H9 (cell line): ENCODE measurements at places on chromosomes 11 and 22. TPM values are rescaled to one million over a fixed set of nuclear protein-coding genes. Genes with fewer than 3 reads are reported as not detected.

Gene F2
- not detected in 2 replicates for total RNA-seq

- DNase-seq = peak; percentile 15
These were observed 1.5 kb downstream of the APOL6 start for GRCh38 chr22:35649636-35650250.

GRCh38 chr11:108220721-108221336 is 1.6 kb downstream of the NPAT start:
- DNase-seq = no peak

GRCh38 chr11:9607511-9607899 is 34.0 kb downstream of the WEE1 start:
- DNase-seq = no peak

DNA sequence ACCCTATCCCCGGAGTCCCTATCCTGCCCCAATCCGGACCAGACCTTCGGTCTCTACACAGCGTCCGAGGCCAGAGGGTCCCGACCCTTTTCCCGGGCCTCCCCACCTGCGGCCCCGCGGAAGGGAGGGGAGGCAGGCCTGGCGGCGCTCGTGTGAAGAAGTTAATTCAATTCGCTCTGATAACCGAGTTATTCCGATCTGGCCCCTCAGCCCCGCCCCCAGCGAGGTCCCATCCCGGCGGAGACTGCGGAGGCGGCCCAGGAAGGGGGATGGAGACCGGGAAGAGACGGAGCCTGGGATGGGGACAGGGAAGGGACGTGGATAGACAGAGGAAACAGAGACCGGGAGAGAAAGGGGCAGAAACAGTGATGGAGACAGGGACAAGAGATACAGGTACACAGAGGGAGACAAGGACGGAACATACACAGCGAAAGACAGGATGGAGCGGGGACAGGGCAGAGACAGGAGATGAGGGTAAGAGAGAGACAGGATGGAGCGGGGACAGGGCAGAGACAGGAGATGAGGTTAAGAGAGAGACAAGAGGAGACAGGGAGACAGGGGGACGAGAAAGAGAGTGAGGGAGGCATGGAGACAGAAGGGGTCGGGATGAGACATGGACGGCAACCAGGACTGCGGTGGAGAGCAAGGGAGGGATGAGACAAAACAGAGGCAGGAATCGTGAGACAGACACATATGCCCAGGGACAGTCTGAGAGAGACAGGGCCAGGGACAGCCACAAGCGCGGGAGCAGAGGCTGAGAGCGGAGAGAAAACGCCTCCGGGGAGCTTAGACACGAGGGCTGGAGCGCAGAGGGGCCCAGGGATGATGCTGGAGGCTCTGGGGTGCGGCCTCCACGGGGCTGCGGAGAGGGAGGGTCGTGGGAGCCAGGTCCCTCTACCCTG is 636 bp upstream of the PHOX2A start:
- DNase-seq = peak; percentile 68

DNA sequence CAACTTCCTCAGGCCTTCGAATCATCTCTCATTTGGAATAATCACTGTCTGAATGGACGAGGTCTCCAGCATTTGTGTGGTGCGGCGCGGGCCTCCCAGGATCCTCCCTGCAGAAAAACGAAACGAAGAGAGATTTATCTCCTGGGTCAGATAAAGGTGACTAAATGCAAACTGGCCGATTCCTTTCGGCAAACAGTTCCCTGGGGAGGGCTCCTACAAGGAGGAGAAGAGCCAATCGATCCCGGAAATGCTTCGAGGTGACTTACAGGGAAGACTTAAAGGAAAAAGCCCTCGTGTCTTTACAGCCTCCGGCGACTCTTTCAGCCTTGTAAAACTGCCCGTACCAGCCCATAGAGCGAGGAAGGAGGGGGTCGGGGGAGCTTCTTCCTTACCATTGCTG is 126.5 kb downstream of the MIAT start:
- no peak for DNase-seq

- DNase-seq = peak; percentile 82
These were observed at the start of gene IFTAP for GRCh38 chr11:36594316-36594989. Gene IFTAP (plus strand): TSS chr11:36594502. CDS start chr11:36610104, 15,602 bp downstream.
